Breast epithelium (tissue), 4 donors: ENCODE measurements at places on chromosomes 7 and 10. TPM values are rescaled to one million over a fixed set of nuclear protein-coding genes. Genes with fewer than 3 reads are reported as not detected.

CPA2 gene
- total RNA-seq = not detected

OPN1SW gene
- not detected for total RNA-seq

PDLIM1 gene
- 80.8 TPM for total RNA-seq

SPDYE9 gene
- total RNA-seq = not detected

EBLN1 gene
- total RNA-seq = not detected

OPN4 gene
- not detected for total RNA-seq
